ENCODE measurements at places on chromosomes 12 and 14.

DNA sequence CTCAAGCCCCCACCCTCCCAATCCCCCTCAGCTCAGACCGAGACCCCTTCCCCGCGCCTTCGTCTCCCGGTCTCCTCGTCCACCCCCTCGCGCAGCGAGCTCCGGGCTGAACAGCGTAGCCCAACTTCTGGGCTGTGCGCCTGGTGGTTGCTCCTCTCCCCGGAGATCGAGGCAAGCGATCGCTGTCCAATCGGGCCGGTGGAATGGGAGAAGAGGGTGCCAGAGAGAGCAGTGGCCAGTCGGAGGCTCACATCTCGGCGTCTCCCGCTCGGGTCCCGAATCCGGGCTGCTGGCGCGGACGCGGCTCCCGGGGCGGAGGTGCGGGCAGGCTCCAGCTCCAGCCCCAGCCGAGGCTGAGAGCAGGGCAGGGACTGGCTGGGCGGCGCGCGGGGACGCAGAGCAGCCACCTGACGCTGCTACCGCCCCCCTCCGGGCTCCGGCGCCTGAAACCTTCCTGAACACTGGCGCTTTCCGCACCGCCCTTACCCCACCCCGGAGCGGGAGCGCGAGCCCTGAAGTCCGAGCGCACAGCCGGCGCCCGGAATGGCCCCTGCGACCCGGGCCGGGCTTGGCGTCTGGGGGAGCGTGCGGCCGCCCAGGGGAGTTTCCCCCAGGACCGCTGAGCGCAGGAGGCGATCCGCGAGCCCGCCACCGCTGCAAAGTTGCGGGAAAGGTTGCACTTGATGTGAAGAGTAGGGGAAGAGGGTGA is 508 bp upstream of the KCNH5 start:
- DNase-seq, result no peak

GRCh38 chr12:4460761-4461160 is 15.1 kb upstream of the FGF6 start:
- no peak for DNase-seq

- no peak for DNase-seq
These were observed 22.8 kb downstream of the TMEM19 start for GRCh38 chr12:71708658-71709057.

DNA sequence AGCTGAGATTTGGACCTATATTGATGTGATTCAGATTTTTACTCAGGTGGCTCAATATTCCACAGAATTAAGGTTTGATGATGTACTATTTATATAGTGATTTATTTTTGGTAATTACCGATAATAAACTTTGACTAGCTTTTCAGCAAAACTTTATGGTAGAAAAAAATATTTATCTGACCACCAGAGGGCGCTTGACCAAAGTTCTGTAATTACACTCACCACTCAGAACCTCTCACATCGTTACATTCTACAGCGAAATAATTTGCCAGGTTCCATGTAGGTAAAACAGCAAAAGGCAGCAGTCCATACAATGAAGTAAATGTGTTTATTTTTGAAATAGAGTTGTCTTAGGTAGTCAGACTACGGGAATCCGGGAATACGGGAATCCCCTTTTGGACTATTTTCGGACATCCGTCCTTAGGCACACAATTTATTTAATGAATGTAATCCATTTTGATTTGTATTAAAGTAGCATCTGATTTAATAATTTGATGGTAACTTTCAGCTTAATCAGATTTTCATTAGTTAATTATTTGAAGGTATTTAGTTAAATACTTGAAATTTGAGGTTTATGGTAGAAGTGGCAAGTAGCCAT is 143.0 kb upstream of the DDHD1 start:
- no peak for DNase-seq

DNA sequence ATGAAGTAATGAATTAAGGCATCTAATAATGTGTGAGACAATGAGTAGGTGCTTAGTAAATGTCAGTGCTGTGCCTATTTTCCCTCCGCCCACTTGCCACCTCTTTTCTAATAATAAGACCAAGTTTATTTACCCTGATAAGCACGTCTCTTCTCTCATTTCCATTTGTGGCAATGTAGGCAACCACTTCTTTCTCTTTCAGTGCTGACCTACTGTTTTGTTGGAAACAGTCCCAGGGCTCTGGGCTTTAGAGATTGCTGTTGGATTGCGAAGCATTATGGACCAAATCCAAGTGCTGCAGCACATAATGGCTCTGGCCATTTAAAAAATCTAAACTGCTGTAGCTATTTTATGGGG is 141.3 kb upstream of the PLEKHG7 start:
- DNase-seq, result no peak

DNA sequence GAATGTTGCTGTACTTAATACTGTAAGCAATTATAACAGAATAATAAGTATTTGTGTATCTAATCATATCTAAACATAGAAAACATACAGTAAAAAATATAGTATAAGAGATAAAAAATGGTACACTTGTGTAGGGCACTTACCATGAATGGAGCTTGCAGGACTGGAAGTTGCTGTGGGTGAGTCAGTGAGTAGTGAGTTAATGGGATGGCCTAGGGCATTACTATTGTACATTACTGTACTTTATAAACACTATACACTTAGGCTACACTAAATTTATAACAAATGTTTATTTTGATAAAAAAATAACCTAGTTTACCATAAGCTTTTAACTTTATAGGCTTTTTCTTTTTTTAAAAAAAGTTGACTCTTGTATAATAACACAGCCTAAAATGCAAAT is 1071.2 kb upstream of the SEL1L start:
- DNase-seq, result no peak

GRCh38 chr14:51582437-51582836 is 69.3 kb upstream of the FRMD6 start:
- DNase-seq, result no peak

GRCh38 chr12:131672941-131673887 is 37.7 kb upstream of the SFSWAP start:
- DNase-seq, result no peak

DNA sequence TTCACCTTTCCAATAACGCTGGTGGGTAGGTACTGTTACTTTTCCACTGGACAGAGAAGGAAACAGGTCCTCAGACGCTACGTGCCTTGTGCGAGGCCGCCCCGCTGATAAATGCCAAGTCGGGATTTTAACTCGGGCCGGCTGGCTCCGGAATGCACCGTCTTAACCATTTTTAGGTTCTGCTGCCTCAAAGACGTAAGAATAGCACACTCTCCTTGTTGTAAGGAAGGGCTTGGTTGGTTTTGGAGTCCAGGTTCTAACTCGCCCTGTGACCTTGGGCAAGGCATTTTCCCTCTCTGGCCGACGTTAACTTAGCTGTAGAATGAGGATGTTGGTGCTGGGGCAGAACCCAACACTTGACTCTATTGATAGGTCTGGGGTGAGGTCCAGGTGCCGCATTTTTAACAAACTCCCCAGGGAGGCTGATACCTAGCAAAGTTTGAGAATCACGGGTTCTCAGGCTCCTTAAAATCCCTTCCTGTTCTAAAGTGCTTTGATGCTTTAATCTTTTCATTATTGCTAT is 814 bp downstream of the ANKRD13A start:
- no peak for DNase-seq

GRCh38 chr12:111887926-111888745 is 46.1 kb downstream of the MAPKAPK5 start:
- no peak for DNase-seq

- peak; percentile 2 for DNase-seq
These were observed 96.3 kb downstream of the PTPN11 start for GRCh38 chr12:112514926-112515642.

GRCh38 chr14:60085693-60086092 is 6.0 kb upstream of the PCNX4 start:
- DNase-seq, result no peak

DNA sequence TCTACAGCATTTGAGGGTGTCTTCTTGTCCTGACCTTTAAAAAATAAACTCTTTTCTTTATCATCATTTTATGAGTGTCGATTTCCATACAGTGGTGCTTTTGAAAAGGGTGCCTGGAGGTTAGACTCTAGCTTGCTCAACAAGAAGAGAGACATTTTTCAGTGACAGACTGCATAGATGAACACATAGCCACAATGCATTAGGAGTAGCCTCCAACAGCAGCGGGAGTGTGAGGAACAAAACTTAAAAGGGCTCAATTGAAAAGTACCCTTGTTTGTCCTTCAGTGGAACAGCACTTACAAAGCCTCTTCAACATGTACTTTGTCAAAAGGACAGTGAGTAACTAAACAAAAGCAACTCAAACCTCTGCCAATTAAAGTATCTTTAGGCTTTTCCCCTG is 119.3 kb downstream of the SOX5 start:
- DNase-seq, result no peak

DNA sequence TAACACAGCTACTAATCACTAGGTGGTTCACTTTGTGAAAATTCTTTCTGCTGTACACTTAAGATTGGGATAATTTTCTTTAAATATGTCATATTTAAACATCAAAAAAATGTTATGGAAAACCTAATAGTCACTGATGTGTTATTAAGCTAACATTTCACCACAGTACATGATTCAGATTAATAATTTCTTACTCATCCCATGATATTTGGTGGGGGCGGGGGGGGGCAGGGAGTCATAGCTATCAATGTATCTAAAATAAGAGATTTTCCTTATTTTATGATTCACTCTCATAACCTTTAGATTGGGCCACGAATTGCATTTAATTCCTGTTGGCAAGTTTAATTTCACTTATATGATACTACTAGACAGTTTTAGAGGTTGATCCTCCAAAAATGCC is 88.8 kb downstream of the KCNH5 start:
- DNase-seq, result no peak

- no peak for DNase-seq
These were observed 48.0 kb downstream of the FOXN4 start for GRCh38 chr12:109261087-109261486.

- no peak for DNase-seq
These were observed 426.1 kb downstream of the SOX5 start for GRCh38 chr12:23523339-23523738.

GRCh38 chr14:22830443-22831010 is 840 bp downstream of the MRPL52 start:
- DNase-seq, result no peak

- no peak for DNase-seq
These were observed 16.5 kb upstream of the IFT81 start for GRCh38 chr12:110107369-110108281.

- DNase-seq, result no peak
These were observed 12.5 kb upstream of the MARK3 start for GRCh38 chr14:103372552-103373304.

DNA sequence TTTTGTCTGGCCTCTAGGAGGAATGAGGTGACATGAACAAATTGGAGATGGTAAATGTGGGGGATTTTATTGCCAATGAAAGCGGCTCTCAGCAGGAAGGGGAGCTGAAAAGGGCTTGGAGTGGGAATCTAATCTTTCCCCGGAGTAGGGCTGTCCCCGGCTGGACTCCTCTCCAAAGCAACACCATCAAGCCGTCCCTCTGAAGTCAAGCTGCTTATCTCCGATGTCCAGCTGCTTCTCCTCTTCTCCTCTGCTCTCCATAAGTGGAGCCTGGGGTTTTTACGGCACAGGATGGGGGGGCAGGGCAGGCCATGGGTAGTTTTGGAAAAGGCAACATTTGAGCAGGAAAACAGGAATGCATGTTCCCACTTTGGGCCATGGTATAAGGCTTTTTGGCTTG is 113.5 kb downstream of the TMEM132D start:
- no peak for DNase-seq

DNA sequence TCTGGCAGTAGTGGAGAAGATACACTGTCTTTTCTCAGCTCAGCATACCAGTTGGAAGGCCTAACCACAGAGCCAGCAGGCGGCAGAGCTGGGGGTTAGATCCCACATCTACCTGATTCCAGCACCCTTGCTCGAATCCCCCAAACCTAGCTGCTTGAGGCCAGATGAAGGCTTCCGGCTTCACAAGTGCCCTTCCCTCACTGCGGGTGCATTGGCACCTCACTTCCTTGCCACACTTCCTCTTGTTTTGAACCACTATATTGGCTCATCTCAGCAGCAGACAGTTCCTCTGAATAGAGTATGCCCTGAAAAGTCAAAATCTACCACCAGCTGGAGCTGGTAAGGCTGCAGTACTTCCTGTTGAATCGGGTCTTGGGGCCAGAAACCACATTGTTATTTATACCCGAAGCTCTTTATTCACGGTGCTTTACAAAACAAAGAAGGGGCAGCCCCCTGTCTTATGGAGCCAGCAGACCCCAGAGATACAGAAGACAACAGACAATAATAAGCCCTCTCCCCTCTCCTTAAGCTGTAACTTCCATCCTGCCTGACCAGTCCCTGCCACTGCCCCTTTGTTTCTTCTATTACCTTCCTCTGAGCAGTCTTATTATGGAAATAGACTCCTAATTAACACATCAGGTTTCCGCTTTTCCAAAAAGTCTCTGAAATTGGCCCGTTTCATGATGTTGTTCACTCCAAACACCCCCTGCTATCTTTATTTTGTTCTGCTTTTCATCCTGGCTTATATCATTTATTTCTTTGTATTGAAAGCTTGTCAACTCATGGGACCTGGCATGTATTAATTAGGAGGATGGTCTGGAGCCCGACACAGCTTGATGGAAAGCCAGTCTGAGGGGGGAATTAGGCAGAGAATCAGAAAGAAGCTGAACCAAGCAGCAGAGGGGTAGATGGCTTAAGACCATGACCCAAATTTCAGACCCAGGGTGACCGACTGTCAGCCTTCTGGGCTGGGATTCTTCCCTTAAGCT is 233.5 kb downstream of the EFCAB11 start:
- peak; percentile 76 for DNase-seq

- no peak for DNase-seq
These were observed 52.3 kb downstream of the PPP2R5C start for GRCh38 chr14:101813833-101814232.

DNA sequence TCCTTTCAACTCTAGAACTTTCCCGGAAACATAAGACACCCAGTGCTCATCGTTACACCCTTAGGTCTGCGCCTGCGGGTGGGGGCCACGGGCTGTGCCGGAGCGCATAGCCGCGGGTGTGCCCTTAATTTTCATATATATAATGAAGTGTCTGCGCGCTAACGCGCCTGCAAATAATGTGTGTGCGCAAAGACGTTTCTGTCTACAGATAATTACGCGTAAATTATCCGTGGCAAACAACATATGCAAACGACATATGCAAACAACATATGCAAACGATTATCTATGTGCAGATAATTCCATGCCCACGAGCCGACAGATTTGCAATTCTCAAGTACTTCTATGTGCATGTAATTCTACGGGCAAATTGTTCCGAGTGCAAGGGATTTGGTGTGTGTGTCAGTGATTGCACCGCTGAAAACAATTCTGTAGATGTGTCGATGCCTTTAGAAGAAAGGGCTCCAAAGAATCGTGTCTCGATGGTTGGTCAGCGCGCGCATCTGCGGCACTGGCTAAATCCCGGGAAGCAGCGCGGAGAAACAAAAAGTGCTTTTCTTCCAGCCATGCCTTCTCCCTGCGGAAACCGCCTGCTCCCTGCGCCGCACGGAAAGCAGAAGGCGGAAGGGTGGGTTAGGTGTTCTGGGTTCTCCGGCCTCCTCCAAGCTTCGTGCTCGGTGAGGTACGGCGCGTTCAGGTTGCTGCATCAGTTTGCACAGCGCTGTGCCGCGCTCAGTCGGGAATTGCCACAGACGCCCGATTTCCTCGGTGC is 34.5 kb upstream of the TBX5 start:
- no peak for DNase-seq

DNA sequence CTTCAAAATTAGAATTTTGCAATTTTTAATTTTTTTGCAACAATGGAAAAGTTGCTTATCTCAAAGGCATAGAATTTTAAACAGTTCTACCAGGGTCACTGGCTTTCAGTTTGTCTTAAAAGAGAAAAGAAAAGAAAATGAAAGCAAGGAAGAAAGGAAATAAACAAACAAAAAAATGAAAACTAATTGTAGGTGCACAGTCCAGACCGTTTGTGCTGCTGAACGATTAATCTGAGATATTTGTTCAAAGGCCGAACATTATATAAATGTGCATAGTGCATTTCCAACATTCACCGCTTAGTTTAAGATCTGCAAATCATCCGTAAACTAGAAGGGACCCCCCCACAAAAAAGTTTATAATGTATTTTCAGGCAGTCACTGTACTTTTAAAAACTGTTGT is 5.5 kb upstream of the OTX2 start:
- DNase-seq, result no peak

Measured in stimulated activated naive B cell treated with anti-CD40 and anti-IgM and Interleukin-4, amounts not matched to agents 10 μg/mL and 1 μg/mL and 100 μg/mL, for 72 hours (primary cell).